Astrocyte of the spinal cord (primary cell): ENCODE measurements at places on chromosomes 5 and 9.

DNA sequence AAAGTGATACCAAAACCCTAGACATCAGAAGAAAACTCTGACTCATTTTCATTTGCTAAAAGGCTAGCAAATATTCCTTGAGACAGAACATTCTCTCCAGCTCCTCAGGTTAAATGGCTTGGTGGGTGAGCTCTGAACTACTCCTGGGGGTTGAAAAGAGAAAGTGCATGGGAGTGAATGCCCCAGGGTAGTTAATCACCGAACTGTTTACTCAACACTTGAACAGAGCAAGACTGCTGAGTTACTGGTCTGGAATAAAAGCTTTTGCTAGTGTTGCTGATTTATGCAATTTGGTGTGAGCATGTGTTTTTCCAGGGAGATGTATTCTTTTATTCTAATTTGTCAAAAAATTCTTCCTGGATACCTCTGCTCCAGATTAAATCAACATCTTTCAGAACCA is 88.3 kb upstream of the PRDM9 start:
- DNase-seq, result no peak

DNA sequence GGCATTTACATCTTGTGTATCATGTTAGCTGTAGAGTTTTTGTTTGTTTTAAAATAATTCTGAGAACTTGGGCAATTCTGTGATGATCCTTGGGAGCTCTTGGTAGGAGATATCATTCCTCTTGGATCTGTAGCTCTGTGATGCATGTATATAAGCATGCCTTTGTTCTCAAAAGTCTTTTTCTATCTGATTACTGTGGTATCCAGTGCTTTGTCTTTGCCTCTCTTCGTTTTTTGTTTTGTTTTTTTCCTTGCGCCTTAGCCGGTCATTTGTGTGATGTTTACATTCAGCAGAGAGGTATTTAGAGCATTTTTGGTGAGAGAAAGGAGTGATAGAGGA is 110.0 kb downstream of the PAM start:
- DNase-seq, result no peak

- no peak for DNase-seq
Measured at GRCh38 chr5:113283558-113283957, 151.2 kb downstream of the TSSK1B start.

DNA sequence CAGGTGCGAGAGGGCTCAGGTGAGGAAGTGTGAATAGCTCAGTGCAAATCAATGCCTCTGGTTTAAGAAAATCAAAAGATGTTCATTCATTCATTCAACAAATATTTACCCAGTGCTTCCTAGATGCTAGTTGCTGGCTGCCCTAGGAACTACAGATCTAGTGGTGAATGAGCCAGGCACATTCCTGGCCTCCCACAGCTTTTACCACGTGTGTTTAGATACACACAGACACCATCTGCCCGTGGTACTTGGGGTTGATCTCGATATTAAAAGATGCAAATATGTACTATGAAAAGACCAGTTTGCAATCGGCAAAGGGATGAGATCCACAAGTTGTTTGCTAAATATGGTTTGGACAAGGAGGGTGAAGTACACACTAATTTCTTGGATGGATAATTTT is 78.2 kb downstream of the GTF3C4 start:
- no peak for DNase-seq

- no peak for DNase-seq
Measured at GRCh38 chr5:89292487-89292886, 409.5 kb upstream of the MEF2C start.

DNA sequence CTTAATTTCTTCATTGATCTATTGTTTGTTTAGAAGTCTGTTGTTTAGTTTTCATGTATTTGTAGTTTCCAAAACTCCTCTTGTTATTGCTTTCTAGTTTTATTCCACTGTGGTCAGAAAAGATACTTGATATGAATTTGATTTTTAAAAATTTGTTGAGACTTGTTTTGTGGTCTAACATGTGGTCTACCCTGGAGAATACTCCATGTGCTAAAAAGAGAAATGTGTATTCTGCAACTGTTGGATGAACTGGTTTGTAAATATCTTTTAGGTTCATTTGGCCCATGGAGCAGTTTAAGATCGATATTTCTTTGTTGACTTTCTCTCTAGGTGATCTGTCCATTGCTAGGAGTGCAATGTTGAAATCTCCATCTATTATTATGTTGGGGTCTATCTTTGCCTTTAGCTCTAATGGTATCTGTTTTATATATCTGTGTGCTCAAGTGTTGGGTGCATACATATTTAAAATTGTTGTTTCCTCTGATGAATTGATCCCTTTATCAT is 150.6 kb upstream of the ATP10B start:
- DNase-seq, result no peak

DNA sequence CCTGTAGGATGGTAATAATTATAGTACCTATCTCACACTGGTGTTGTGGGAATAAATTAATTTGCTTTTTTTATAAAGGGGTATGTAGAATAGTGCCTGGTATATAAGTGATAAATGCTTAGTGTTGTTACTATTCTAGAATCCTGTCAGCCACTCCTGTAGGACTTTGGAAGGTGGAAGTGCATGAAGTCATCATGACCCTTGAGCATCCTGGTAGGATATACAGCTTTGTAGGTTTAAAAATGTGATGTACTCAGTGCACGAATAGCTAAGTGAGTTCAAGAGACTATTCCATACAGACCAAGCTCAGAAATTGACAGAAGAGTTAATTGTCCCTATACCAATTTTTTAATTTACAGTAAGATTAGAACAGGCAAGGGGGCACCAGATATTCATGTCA is 258.8 kb upstream of the RFX3 start:
- DNase-seq, result no peak

- DNase-seq, result no peak
Measured at GRCh38 chr5:87313216-87313615, 45.5 kb downstream of the RASA1 start.

GRCh38 chr5:154384480-154385235 is 61.1 kb upstream of the SAP30L start:
- DNase-seq, result no peak

DNA sequence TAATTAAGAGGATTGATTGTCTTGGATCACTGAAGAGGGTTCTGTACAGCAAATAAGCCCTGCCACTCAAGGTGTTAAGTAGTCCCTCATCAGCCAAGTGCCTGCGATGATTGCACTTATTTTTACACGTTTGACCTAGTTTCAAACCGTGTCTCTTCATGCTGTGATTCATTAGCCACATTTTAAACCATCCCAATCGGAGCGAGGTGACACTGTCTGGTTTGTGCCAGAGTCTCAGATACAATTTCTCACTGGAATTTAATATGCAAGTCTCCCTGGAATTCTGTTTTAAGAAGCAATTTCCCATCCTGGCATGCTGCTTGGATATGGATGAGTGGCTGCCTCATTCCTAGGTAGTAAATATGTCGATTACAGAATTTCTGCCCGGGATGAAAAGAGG is 1.6 kb downstream of the INSYN2B start:
- DNase-seq, result peak; percentile 22

GRCh38 chr5:79001471-79001870 is 16.4 kb upstream of the ARSB start:
- DNase-seq, result peak; percentile 11

DNA sequence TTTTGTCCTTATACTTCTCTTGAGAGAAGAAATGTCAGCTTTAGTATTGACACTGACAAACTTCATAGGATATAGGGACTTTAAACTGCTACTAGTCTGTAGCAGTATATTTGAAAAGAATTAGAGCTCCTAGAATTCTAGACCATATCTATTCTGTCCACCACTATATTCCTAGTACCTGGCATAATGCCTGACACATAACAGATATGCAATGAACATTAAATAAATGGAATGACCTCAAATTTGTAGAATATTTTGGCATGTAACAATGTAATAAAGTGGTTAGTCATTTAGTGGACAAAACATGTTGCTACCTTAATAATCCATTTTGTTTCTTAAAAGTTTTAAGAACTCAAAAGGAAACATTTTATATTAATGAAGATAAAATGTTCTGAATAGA is 57.5 kb downstream of the HOMER1 start:
- DNase-seq, result no peak

DNA sequence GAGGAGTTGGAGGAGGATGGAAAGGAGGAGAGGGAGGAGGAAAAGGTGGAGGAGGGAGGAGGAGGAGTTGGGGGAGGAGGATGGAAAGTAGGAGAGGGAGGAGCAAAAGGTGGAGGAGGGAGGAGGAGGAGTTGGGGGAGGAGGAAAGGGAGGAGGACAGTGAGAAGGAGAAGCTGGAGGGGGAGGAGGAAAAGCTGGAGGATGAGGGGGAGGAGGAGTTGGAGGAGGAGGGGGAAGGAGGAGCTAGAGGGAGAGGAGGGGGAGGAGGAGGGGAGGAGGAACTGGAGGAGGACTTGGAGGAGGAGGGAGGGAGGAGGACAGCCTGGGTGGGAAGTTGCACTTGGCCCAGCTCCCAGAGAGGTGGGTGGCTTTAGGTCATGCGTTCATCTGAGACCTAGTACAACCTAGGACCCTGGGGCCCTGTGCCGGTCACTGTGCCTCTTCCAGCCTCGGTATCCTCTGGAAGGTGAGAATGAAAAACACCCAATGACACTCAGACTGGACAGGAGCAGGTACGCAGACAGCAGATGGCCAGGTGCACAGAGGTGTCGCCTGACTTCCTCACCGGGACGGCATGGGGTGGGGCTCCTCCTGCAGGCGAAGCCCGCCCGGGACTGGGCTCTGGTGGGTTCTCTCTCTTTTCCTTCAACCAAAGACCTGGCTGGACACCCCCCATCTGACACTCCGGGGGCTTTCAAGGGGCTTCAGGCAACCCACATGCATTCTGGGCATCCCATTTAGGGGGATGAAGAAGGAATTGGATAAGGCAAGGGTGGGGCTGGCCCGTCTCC is 12.2 kb upstream of the SLC2A6 start:
- no peak for DNase-seq

DNA sequence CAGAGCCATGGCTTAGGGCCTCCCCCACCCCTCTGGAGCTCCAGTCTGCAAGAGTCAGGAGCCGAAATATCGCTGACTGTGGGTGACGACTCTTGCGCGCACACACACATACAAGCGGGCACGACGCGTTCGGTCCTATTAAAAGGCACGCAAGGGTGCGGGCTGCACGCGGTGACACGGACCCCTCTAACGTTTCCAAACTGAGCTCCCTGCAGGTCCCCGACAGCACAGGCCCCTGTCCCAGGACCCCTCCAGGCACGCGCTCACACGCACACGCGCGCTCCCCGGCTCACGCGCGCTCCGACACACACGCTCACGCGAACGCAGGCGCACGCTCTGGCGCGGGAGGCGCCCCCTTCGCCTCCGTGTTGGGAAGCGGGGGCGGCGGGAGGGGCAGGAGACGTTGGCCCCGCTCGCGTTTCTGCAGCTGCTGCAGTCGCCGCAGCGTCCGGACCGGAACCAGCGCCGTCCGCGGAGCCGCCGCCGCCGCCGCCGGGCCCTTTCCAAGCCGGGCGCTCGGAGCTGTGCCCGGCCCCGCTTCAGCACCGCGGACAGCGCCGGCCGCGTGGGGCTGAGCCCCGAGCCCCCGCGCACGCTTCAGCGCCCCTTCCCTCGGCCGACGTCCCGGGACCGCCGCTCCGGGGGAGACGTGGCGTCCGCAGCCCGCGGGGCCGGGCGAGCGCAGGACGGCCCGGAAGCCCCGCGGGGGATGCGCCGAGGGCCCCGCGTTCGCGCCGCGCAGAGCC is at the start of gene GRIN1:
GRIN1 (plus strand) TSS at position 433 of the 746 bp plus-strand sequence. CDS start 333 bp downstream, outside the sequence.
- DNase-seq, result no peak

DNA sequence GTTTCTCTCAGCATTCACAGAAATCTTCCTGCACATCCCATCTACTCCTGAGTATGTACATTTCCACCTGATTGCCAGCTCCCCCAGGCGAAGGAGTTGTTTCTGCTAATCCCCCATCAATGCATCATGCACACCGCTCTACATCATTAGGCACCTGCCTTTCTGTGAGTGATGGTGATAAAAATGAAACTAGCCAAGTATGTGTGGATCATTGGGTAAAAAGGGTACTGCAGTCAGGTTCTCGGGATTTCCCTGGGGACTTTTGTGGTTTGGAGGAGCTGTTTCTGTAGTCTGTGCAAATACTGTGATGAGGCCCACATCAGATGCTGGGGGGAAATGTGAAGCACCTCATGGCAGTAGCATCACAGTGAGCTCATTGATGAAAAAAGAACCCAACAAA is 30.4 kb downstream of the CAMK4 start:
- DNase-seq, result no peak

DNA sequence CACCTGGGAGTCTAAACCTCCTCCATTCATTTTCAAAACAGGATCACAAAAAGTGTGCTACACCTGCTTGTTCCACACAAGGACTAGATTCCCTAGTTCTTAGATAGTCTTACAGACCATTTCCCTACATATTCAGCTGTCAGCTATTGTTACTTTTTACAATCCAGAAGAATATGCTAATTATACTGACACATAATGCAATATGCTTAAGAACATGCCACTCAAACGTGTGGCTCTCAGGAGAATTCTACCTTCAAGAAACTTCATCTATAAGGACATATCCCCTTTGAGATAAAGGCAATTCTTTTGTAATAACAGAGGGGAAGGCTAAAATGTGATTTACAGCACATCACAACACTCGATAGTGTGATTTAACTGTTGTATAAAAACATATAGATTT is 456.1 kb upstream of the ARRDC3 start:
- no peak for DNase-seq

DNA sequence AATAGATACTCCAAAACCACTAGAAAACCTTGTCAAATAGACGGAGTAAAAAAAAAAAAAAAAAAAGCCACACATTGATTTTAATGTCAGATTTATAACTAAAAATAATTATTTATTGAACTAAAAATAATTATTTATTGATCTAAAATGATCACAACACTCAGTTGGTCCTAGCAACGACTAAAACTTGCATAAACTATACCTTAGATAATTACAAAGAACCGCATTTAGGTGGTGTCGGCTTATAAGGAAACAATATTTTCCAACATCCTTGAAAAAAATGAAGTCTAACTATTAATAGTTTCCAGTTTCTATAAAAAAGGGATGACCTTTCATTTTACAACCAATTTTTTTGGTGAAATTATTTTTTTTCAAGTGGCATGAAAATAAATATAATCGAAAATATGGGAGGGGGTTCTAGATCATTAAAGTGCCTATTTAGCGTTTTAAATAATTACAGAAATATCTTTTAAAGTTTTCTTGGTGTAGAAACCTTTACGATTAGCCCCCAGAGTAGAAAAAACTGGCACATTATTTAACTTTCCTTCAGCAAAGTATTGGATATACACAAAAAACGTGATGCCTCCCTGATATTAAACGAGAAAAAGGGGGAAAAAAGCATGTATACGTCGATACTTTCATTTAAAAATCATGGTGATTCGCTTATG is 3.7 kb downstream of the ARRDC3 start:
- DNase-seq, result no peak
